Right atrium auricular region (tissue), 2 donors: ENCODE measurements at places on chromosomes 4 and X. TPM values are rescaled to one million over a fixed set of nuclear protein-coding genes. Genes with fewer than 3 reads are reported as not detected.

NDNF gene
- 0.51 TPM for total RNA-seq

NRK gene
- 0.39 TPM for total RNA-seq

RAI2 gene
- 13.9 TPM for total RNA-seq

NWD2 gene
- total RNA-seq = 0.08 TPM

ABLIM2 gene
- total RNA-seq = 5.7 TPM

SCML2 gene
- 2.3 TPM for total RNA-seq

SOX3 gene
- total RNA-seq = not detected

HERC5 gene
- 1.6 TPM for total RNA-seq

ENAM gene
- 13.5 TPM for total RNA-seq

BMP2K gene
- 52.6 TPM for total RNA-seq

AVPR2 gene
- total RNA-seq = 2.3 TPM

ZDHHC15 gene
- 3.6 TPM for total RNA-seq
